ENCODE measurements at places on chromosomes 7 and 10.

DNA sequence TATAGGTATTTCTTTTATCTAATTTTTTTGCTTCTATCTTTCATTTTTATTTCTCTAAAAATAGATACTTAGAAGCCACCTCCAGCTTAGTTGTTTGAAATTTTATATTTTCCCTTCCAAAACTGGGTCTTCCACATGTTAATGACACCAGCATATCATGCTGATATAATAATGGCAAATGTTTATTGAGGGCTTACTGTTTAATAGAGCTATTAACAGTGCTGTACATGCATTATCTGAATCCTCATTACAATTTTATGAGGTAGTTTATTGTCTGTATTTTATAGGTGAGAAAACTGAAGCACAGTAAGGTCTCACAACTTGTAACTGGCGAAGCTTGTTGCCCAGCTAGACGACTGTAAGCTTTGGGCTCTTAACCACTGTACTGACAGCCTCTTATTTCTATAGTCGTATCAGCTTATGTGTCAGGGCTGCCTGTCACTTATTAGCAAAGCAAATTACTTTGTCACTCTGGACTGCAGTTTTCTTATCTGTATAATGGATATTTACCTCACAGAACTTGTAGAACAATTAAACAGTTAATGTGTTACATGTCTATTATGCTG lies 51.2 kb downstream of the ANKIB1 start:
- no peak for DNase-seq

- DNase-seq, result no peak
These were observed 11.7 kb downstream of the FBXW4 start for GRCh38 chr10:101683276-101683675.

DNA sequence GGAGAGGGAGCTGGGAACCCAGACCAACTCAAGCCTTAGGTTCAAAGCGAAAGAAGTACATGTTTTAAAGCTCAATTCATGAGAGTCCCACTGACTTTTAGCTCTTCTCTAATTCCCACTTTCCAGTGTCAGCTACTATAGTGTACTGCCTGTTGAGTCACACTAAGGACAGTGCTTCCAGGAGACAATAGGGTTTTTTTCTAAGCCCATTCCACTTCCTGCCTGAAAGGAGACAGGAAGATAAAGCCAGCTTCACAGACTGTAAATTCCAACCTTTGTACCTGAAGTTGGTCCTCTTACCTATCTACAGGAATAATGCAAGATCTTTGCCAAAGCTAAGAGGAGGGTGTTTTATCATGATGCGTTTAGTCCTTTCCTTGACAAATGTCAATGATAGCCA lies 4.4 kb downstream of the MSRB2 start:
- DNase-seq, result no peak

DNA sequence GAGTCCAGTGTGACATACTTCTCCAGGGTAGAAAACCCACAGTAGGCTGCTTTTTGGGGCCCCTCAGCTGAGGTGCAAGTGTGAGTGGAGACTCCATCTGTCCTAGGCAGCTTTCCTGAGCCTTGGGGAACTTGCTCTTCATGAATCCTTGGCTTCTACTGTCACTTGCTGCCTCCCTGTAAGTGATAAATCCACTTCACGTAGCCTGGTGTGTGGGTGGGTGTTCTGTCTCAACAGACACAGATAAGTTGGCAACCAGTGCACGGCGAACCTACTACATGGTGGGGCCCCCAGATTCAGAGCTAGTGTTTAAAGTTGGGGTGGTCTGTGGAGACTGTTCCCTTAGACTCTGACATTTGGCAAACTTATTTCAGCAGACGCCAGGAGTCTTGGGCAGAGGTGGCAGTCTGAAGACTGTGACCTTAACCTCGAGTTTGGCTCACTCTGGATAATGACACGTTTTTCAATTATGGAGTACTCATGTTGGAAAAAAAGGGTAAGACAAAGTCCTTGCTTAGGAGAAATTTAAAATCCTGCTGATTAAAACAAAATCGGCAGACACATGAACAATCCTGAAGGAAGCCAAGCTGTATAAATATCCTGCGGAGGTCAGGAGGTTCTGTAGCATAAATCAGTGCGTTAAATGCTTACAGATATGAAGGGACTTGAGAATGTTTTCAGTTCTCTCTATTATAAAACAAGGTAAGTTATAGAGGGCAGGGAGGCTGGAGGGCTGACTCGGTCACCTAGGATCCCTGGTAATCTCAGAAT lies 376.9 kb downstream of the PHTF2 start:
- no peak for DNase-seq

DNA sequence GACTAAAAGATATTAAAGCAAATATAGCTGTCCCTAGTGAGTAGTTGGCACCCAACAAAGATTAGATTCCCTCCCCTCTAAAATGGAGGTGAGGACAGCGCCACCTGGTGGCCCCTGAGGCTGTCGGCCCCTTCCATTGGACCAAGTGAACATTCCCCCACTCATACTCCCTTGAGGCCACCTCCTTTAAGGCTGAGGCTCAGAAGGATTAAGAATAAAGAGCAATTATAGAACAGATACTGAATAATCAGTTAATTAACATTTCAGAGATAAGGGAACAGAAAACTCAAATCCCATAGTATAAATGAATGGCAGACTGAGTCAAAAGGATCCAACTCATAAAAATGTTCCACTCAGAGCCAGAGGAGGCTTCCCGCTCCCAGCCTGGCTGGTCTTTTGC lies 130.4 kb upstream of the GHITM start:
- peak; percentile 80 for DNase-seq

DNA sequence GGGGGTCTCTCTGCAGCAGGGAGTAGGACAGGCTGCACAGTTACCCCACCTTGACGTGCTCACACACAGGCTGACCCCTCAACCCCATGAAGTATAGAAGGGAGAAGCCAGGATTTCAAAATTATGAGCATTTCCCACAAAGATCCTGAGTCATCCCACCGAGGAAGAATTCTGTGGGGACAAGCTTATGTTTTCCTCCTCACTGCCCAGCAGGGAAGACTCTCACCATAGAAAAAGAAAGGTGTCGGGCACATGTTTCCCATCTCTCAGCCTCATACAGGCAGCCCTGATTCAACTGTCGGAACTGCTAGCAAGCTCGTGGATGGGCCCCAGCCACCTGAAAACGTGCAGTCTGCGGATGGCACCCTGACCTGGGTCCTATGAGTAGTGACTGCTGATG lies 499.7 kb upstream of the MKI67 start:
- DNase-seq, result no peak

DNA sequence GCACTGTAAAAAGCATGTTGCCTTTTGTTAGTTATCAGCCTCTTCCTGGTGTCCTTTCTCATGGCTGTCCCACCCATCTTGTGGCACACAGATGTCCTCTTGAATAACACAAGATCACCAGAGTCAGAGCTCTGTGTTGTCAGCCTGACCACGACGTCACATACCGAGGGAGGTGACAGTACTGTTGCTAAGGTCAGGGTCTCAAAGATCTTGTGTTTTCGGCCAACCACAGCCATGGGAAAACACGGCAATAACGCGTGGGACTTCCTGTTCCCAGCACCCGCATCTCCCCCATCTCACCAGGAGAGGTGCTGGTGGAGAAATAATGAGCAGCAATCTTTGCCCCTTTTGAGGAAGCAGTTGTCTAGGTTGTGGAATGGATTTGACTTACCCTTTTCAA lies 40.4 kb downstream of the NPVF start:
- DNase-seq, result no peak

DNA sequence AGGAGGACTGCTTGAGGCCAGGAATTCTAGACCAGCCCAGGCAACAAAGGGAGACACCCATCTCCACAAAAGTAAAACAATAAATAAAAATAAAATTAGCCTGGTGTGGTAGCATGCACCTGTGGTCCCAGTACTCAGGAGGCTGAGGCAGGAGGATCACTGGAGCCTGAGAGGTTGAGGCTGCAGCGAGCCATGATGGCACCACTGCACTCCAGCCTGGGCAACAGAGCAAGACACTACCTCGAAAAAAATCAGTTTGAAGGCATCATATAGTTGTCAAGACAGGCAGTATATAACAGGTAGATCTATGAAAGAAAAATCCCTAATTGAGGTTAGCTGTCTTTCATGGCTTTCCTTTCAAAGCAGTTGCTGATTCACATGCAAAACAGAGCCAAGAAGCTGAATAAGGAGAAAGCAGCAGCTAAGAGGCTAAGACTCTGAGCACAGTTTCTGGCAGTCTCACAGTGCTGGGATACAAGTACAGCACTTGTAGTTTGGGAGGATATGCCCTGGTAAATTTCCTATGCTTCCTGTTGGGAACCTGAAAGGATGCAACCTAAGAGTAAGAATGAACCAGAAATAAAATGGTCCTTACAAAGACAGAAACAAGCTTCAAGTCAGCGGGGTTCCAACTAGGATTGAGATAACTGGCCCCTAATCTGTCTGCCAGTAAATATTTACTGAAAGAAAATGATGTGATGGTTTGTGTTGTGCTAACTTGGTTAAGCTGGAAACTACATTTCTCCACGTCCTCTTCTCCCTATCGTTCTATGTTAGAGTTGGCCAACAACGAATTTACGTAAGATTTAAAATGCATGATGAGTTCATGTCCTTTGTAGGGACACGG lies 368.5 kb upstream of the HPS1 start:
- no peak for DNase-seq

GRCh38 chr10:51743146-51743545 lies 43.8 kb upstream of the CSTF2T start:
- DNase-seq, result no peak

GRCh38 chr7:108157606-108158335 lies 27.6 kb upstream of the LAMB4 start:
- no peak for DNase-seq

DNA sequence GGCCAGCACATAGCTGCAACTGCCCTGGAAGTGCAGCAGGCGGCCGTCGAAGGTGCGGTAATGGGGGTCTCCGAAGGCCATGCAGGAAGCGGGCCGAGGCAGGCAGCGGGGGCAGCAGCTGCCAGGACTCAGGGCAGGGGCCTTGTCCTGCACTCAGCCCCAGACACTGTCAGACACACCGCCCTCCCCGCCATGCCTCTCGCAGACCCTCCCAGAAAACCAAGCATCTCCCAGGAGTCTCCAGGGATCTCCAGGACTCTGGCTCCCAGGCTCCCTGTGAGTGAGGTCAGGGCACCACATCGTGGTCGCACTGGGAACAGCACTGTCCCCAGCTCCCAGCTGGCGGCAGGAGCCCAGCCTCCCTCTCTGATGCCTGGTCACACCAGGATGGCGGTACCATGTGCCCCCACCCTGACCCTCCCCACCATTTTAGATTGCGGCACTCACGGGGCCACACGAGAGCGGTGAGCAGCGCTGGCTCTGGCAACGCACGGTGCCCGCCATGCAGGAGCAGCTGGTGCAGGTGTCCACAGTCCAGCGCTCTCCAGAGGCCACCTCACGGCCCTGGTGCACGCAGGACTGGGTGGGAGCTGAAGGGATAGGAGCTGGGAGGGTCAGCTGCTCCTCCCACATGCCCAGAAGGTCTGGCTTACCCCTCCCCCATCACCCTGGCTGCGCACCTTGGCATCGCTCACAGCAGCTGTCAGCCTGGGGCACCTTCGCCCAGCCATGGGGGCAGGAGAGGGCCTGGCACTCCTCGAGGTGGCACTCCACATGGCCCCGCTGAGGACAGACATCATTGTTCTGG lies 17.5 kb downstream of the ATP6V1F start:
- no peak for DNase-seq

- peak; percentile 33 for DNase-seq
These were observed 76.5 kb upstream of the DDC start for GRCh38 chr7:50641442-50642405.

GRCh38 chr7:151064993-151065392 lies 5.6 kb downstream of the SLC4A2 start:
- DNase-seq, result no peak

- no peak for DNase-seq
These were observed 56.9 kb downstream of the NEUROG3 start for GRCh38 chr10:69516316-69516715.

- DNase-seq, result no peak
These were observed 152.3 kb downstream of the SDK1 start for GRCh38 chr7:3453398-3453797.

GRCh38 chr10:131204406-131205152 lies 106.9 kb downstream of the TCERG1L start:
- peak; percentile 4 for DNase-seq

GRCh38 chr10:94439275-94439861 lies 37.0 kb downstream of the TBC1D12 start:
- DNase-seq, result no peak

- DNase-seq, result no peak
These were observed 43.4 kb upstream of the CCDC7 start for GRCh38 chr10:32402499-32402898.

DNA sequence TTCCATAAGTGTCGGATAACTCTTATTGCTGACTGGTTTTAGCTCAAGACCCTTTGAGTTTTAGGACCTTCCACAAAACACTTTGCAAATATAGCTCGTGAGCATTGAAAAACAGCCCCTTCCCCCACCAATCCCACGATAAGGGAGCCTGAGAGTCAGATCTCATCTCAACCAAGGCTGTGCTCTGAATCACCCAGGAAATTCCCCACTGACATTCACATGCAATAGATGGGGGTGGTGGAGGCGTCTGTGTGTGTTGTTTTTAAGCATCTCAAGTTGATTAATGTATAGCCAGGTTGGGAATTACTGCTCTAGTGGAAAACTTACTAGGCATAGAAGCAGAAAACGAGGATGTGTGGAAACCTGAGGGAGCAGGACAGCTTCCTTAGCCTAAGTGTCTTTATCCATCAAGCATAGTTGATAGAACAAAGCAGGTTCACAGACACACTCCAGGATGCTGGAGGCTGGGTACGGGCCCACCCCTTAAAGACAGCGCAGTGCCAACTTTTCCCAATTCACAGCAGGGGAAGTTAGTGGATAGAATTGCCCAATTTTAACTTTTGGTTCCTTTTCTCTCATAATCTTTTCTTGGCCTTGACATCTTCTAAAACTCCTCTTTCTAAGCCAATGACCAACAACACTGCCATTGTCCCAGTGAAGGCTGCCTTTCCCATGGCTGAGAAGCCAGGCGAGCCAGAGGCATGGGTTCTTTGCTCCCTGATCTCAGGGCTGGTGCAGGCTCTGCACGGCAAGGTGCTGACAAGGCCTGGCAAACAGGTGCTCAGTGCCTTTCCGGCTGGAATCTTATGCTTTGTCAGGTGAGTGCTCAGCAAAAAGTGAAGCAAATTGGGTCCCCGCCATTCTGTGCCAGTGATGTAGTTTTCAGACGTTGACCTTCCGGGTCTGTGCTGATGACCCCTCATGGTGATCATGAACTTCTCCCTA lies 98.5 kb upstream of the INSIG1 start:
- DNase-seq, result no peak

DNA sequence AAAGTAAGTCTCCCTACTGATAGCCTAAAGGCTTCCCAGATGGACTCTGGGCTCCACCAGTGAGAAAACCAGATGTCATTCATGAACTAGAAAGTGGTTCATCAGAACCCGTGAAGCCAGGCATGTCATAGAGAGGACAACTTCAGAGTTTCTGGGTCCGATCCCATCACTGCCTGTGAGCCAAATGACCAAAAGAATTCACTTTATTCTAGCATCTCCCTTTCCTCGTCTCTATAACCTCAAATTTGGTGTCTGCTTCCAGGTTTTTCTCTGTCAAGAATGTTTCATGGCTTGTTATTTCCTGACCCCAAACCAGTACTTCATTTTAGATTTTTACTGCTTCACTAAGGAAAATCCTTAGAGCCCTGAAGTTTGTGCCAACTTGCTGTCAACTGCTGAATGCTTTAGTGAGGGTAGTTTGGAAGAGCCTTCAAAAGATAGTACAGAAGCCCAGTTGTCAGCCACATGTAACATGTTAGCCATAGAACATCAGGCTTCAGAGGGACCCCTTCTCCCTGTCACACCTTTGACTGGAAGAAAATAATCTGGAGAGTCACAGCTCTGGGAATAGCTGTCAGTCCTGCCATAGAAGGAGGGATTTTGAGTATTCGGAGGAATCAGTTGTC lies 34.0 kb downstream of the ITGB8 start:
- DNase-seq, result no peak

- no peak for DNase-seq
These were observed 693.9 kb downstream of the REEP3 start for GRCh38 chr10:64215088-64215487.
